Karpas-422 (cell line): ENCODE measurements at places on chromosomes 13 and 19.

DNA sequence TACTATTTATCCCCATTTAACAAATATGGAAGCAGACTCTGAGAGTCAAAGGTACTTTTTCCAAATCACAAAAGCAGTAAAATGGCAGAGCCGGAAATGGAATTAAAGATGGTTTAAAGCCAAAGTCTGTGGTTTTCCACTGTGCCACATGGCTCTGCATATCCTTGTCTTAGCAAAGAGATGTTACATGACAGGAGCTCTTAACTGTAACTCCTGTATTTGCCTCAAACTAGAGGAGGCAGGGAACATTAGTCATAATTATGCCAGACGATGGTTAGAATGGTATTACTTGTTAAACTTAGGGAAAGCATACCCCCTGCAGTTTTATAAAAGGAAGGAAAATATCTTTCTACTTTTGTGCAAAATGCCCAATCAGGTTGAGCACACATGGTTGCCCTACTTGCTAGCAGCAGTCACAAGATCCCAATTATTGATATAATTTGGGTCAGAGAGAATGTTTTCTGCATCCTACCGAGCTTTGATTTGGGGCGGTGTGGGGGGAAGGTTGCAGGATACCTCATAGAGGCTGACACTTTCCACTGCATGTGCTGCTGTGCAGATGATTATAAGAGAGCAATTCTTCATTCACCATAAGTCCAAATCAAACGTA is 42.0 kb upstream of the MAB21L1 start:
- no peak for DNase-seq

GRCh38 chr13:48260970-48261369 is 28.0 kb downstream of the ITM2B start:
- no peak for DNase-seq

DNA sequence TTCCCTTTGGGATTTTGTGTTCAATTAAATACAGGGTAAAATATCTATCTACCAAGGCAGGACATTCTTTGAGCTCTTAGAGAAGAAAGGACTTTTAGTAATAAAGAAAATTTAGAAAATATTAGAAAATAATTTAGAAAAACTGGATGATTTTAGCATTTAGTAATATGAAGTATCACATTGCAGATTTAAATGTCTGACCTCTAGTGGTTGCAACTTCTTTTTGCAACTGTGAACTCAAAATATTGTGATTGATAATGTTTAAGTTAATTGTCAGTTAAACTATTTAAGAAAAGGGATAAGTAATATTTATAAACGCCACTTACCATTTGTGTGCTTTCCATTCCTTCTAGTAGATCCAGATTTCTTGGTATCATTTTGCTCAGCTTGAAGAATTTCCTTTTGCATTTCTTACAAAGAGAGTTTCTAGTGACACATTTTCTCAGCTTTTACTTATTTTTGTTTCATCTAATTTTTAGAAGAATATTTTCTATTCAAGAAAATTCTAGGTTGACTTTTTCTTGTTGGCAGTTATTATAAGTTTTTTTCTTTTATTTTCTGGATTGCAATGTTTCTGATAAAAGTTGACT is 10.3 kb upstream of the POSTN start:
- DNase-seq = peak; percentile 53

- DNase-seq = peak; percentile 27
Observed at GRCh38 chr13:53001444-53002225, 27.0 kb upstream of the OLFM4 start.
